ENCODE measurements at places on chromosomes 6 and 20. TPM values are rescaled to one million over a fixed set of nuclear protein-coding genes. Genes with fewer than 3 reads are reported as not detected.

DNA sequence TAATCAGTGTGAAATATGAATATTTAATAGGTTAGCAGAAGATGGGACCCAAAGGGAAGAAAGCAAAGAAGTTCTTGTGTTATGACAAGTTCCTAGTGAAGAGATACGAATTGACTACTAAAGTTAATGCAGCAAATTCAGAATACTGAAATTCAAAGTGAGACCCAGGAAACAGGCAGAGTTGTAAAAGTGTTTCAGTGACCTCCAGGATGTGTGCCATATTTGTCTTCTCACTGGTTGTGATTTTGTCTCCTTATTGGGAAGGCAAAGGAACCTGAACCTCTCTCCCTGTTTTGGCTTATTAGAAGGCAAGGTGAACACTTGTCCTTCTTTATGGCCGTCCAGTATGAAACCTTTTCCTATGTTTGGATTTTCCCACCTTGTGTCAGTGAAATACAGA lies 51.8 kb upstream of the DTNBP1 start:
- H3K4me3 ChIP-seq: no peak overlapping the region
- no peak overlapping the region for H3K27ac ChIP-seq
- no peak for DNase-seq
- H3K4me1 ChIP-seq: no peaks in the 10 kb centered on the region
- H3K36me3 ChIP-seq: no peaks in the 10 kb centered on the region
- H3K27me3 ChIP-seq: no peaks in the 10 kb centered on the region

DNA sequence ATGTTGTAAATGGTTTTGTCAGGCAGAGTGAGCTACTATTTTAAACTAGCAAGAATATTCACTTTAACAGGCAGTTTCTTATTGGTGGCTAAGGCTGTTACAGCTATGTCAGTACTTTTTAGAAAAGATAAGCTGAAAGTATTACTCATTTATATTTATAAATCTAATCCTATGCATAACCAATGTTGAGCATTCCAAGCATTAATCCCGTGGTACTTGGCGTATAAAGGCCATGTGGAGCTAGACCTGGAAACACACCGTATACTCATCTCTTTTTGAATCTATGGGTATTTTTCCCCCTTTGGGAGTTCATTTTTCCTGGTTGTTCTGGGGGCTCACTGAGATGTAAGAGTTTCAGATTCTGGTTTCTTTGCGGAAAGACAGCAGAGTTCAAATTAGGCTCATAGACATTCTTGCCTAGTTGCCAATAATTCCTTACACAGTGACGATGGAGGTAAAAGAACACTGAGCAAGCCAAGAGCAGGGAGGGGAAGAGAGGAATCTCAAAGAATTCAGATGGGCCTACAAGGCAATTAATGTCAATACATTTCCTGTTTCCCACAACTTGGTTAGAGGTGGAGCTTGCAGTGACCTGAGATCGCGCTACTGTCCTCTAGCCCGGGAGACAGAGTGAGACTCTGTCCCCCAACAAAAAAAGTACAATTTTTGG lies 211.5 kb downstream of the SOX4 start:
- H3K36me3 ChIP-seq: no peaks in the 10 kb centered on the region
- H3K4me1 ChIP-seq: no peaks in the 10 kb centered on the region
- H3K27me3 ChIP-seq: no peaks in the 10 kb centered on the region
- DNase-seq: no peak
- no peak overlapping the region for H3K4me3 ChIP-seq
- no peak overlapping the region for H3K27ac ChIP-seq

DNA sequence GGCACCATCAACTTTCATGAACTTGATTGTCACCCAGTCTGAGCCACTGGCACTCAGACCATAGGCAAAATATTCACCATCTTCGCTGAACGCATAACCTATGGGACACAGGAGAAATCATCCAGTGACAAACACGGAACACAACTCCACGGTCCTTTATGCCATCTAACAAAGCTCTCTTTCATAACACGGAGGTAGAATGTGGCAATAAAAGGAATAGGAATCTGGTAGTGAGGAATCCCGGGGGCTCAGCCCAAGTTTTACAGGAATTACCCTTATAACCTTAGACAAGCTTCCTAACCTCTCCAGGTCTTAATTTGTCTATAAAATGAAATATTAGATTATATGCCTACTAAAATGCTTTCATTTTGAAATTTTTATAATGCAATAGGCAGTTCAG lies 29.4 kb downstream of the PREP start:
- no peak for DNase-seq
- no peak overlapping the region for H3K4me3 ChIP-seq
- H3K36me3 ChIP-seq: no peaks in the 10 kb centered on the region
- no peaks in the 10 kb centered on the region for H3K4me1 ChIP-seq
- no peaks in the 10 kb centered on the region for H3K27me3 ChIP-seq

- peak overlapping the region; percentile 55 for H3K27ac ChIP-seq
- H3K36me3 ChIP-seq: no peaks in the 10 kb centered on the region
- no peaks in the 10 kb centered on the region for H3K4me1 ChIP-seq
- no peaks in the 10 kb centered on the region for H3K27me3 ChIP-seq
Observed at GRCh38 chr20:53917145-53918019, 153.0 kb downstream of the BCAS1 start.

- DNase-seq: no peak
- no peak overlapping the region for H3K4me3 ChIP-seq
- no peaks in the 10 kb centered on the region for H3K4me1 ChIP-seq
- no peak overlapping the region for H3K27ac ChIP-seq
- H3K36me3 ChIP-seq: no peaks in the 10 kb centered on the region
Observed at GRCh38 chr6:136089876-136090275, 160.2 kb downstream of the MTFR2 start.

DNA sequence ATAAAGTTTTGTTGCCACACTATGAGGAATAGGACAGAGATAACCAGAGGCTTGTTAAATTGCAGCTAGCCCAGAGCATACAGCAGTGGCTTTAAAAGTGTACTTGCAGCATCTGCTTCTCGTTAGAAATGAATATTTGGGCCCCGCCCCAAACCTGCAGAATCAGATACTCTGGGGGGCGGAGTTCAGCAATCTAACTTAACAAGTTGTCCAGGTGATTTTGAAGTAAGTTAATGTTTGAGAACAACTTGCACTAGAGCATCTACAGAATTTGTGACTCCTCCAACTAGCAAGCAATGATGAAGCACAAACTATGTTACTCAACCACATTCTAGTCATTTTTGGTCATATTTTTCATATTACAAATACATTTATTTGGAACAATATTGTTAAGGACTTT lies 10.6 kb upstream of the SUPT3H start:
- no peak for DNase-seq
- no peaks in the 10 kb centered on the region for H3K4me1 ChIP-seq
- H3K27me3 ChIP-seq: no peaks in the 10 kb centered on the region
- H3K27ac ChIP-seq: no peak overlapping the region

The MPIG6B gene
- total RNA-seq: 0.96 TPM

GRCh38 chr6:47593979-47594378 lies 104.4 kb upstream of the ADGRF4 start:
- no peak for DNase-seq
- H3K27me3 ChIP-seq: no peaks in the 10 kb centered on the region
- no peak overlapping the region for H3K27ac ChIP-seq
- H3K36me3 ChIP-seq: no peaks in the 10 kb centered on the region

DNA sequence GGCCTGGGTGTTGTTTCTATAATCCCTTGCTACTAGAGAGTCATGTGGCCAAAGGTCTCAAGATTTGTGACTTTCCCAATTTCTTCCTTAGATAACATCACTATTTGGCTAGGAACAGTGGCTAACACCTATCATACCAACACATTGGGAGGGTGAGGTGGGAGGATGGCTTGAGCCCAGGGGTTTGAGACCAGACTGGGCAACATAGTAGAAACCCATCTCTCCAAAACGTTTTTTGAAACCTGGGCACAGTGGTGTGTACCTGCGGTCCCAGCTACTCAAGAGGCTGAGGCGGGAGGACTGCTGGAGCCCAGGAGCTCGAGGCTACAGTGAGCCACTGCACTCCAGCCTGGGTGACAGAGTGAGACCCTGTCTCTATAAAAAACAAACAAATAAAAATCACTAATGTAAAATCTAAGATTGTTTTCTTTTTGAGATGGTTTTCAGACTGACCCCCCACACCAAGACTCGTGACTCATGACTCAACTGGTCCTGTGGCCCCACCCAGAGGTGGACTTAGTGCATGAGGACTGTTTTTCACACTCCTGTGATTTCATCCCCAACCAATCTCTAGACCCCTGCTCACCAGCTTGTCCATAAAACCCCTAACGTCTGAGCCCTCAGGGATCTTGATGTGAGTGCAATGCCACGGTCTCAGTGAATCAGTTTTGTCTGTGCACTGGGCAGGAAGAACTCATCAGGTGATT lies 48.3 kb upstream of the KIF16B start:
- no peak overlapping the region for H3K27ac ChIP-seq
- H3K4me1 ChIP-seq: no peaks in the 10 kb centered on the region
- H3K36me3 ChIP-seq: no peaks in the 10 kb centered on the region
- no peak for DNase-seq
- H3K27me3 ChIP-seq: no peaks in the 10 kb centered on the region

GRCh38 chr20:313948-314347 lies 11.4 kb upstream of the SOX12 start:
- no peaks in the 10 kb centered on the region for H3K4me1 ChIP-seq
- no peak for DNase-seq
- H3K36me3 ChIP-seq: no peaks in the 10 kb centered on the region
- H3K4me3 ChIP-seq: no peak overlapping the region
- no peaks in the 10 kb centered on the region for H3K27me3 ChIP-seq

DNA sequence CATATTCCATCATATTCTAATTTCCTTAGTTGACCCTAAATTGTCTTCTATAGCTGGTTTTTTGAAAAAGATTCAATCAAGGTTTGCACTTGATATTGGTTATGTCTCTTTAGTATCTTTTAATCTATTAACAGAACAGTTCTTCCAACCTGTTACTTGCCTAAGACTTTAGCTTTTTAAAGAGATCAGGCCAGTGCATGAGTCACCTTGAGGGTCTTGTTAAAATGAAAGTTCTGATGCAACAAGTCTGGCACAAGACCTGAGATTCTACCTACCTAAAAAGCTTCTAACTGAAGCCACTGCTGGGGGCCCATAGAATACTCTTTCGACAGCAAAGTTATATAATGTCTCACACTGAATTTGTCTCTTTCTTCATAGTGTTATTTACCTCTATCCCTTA lies 3.2 kb downstream of the USP45 start:
- H3K27ac ChIP-seq: no peak overlapping the region
- H3K4me3 ChIP-seq: no peak overlapping the region
- no peaks in the 10 kb centered on the region for H3K27me3 ChIP-seq

The GSTA3 gene
- total RNA-seq: not detected

The SLC16A10 gene
- 13.1 TPM for total RNA-seq

DNA sequence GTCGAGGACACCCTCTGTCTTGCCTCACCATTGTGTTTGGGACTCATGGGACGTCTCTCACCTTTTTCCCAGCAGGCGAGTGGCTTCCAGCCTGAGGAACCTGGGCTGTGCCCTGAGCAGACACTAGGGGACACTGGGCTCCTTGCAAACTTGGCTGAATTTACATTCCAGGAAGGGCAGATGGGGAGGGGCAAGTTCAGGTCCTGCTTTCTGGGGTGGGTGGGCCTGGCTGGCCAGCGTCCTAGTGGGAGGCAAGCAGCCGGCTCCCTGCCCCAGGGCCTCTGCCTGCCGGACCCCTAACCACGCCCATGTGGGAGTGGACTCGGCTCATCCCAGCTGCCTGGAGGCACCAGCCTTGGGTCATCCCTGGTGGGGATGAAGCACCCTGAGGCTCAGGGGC lies 48.2 kb upstream of the MLN start:
- H3K27ac ChIP-seq: no peak overlapping the region
- no peak for DNase-seq
- no peaks in the 10 kb centered on the region for H3K36me3 ChIP-seq
- no peaks in the 10 kb centered on the region for H3K4me1 ChIP-seq
- H3K4me3 ChIP-seq: no peak overlapping the region

DNA sequence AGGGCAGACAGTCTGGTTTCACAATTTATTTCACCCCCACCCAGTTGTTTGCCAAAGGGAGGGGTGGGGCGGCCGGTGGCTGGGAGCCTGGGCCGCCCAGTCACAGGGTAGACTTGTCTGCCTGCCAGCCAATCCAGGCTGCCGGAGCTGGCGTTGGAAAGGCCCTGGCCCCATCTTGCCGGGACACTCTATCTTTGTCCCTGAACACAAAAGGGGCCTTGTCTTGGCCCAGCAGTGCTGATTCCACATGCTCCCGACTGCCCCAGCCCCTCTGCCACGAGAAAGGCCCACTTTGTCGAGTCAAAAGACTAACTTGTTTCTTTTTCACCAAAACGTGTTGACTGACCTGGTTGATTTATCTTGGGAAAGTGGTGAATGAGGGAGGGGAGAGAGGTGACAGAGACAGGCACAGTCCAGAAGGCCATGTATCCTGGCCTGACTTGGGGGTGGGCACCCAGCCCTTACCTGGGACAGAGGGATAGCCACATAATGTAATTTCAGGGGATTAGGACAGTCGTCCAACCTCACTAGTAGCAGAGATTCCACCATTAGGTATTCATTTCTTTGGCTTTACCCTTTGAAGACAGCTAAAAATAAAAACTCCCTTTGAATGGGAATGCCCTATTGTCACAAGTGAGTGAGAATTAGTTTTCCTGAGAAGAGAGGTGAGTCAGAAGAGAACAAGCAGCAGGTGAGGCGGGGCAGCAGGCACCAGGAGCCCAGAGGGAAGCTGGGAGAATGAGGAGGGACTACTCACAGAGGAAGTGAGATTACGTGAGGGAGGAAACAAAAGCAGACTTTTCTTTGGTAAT lies 67.0 kb upstream of the SIRPA start:
- no peaks in the 10 kb centered on the region for H3K4me1 ChIP-seq
- no peak overlapping the region for H3K27ac ChIP-seq
- no peak for DNase-seq
- no peaks in the 10 kb centered on the region for H3K27me3 ChIP-seq
- H3K4me3 ChIP-seq: no peak overlapping the region

DNA sequence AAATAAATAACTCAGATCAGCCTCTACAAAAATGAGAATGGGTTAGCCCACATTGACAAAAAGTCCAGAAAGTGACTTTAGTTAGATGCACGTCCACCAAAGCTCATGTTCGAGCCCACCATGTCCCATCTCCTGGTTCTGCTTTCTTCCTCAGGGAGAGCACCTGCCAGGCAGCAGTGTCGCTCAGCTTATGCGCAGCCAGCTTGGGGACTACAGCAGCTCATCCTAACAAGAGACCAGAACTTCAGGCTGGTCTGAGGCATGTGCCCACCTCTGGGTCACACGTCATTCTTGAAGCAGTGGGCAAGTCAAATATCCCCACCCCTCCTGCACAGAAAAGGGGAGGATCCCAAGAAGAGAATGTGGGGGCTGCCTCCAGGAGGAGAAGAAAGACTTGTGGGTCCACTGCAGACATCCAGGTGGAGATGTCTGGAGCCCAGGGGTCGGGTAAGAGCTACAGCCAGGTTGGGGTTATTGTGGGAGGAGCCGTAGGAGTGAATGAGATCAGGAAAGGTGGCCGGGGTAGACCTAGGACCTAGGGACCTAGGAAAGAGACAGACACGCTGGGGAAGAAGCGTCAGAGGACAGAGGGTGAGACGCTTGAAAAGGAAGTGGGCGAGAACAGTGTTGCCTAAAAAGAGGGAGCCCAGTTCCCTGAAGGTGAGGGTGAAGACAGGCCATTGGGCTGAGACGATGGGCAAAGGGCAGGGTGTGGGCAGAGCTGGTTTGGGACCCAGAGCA lies 52.5 kb downstream of the SSR1 start:
- peak overlapping the region; percentile 37 for H3K4me3 ChIP-seq
- no peaks in the 10 kb centered on the region for H3K36me3 ChIP-seq
- DNase-seq: peak; percentile 44
- no peaks in the 10 kb centered on the region for H3K4me1 ChIP-seq

GRCh38 chr6:90412538-90413369 lies 116.1 kb upstream of the BACH2 start:
- no peaks in the 10 kb centered on the region for H3K27me3 ChIP-seq
- no peaks in the 10 kb centered on the region for H3K36me3 ChIP-seq
- H3K4me1 ChIP-seq: no peaks in the 10 kb centered on the region
- no peak overlapping the region for H3K4me3 ChIP-seq
- DNase-seq: no peak
- H3K27ac ChIP-seq: no peak overlapping the region

Measured in aorta (tissue), 5 donors.